Naive thymus-derived CD8-positive, alpha-beta T cell (primary cell): ENCODE measurements at places on chromosomes 11 and 22. TPM values are rescaled to one million over a fixed set of nuclear protein-coding genes. Genes with fewer than 3 reads are reported as not detected.

- no peak for DNase-seq
Measured at GRCh38 chr22:48929276-48929790, 898.3 kb downstream of the BRD1 start.

DNA sequence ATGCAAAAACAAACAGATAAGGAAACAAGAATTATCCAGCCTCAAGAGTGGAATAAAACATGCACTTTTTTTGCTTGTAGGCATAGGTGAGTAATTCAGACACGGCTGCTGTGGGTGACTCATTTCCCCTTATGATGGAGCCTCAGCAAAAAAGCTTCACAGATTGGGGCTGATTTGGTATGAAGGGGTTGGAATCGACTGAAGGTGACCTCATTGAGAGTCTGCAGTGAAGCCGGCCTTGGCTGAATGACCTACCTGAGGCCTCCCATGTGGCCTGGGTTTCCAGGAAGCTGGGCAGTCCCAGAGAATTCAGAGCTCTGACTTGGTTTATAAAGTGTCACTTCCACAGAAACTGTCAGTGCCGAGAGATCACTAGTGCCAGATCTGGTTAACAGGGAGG lies 34.2 kb upstream of the VPREB1 start:
- DNase-seq, result no peak

DNA sequence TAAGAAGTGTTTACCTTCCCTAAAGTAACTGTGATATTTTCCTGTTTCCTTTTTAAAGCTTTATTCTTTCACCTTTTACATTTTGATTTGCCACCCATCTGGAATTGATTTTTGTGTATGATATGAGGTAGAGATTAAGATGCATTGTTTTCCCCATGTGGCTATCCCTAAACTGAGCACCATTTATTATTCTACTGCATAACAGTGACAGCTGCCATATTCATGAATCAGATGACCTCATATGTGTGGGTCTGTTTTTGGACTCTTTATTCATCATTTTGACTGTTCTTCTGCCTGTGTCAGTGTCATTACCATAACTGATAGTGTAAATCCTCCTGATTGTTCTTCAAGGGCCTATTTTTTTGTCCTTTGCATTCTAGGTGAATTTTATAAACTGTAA lies 50.8 kb downstream of the HIPK3 start:
- DNase-seq, result no peak

DNA sequence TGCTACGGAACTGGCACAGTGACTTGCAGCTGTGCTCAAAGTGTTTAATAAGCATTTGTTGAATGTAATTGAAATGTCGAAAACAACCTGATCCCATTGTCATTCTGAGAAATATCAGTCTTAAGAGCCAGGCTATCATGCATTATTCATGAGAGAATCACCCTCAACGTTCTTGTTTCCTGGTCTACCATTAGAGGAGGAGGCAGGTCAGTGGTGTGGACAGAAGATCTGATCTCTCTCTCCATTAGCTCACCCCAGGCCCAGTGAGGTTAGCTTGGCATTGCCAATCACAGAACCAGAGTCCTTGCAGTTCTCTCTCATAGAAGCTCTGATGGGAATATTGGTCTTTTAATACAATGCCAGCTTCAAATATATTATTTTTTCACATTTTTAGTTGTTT lies 121.1 kb upstream of the SPON1 start:
- DNase-seq, result no peak

Gene FOXR1
- not detected for total RNA-seq

DNA sequence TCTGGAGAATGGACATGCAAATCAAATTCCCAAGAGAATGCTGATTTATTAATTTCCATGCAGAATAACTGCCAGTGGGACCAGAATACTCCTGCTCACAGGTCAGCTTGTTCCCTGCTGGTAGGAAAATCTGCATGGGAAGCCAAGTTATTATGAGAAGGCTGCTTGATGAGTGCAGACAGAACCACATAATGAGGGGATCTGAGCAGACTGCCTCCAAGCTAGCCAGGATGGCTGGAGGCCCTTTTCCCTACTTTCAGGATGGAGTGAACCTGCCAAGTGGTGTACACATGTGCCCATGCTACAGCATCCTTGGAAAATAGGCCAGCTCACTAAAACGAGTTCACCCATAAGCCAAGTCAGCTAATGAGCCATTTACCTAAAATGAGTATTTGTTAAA lies 55.2 kb upstream of the ZBED5 start:
- DNase-seq, result no peak

Gene LRRC56
- 5.2 TPM for total RNA-seq

Gene DEFB131B
- total RNA-seq, result not detected

Gene KRTAP5-3
- total RNA-seq, result not detected

DNA sequence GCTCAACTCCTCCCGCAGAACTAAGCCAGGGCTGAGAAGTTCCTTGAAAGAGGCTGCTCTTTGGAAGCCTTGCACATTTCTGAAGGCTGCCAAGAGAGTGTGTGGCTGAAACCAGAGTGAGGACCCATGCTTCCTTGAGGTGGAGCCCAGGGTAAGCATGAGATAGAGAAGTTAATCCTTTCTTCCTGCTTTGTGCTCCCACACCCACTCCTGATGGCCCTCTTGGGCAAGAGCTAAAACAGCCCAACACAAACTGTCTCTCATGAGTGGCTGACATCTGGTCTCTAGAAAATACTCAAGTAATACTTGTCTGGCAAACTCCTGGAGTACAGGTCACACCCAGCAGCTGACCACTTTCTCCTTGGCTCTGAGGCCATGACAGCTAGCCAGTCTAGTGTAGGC lies 523.7 kb downstream of the INSC start:
- DNase-seq, result no peak

DNA sequence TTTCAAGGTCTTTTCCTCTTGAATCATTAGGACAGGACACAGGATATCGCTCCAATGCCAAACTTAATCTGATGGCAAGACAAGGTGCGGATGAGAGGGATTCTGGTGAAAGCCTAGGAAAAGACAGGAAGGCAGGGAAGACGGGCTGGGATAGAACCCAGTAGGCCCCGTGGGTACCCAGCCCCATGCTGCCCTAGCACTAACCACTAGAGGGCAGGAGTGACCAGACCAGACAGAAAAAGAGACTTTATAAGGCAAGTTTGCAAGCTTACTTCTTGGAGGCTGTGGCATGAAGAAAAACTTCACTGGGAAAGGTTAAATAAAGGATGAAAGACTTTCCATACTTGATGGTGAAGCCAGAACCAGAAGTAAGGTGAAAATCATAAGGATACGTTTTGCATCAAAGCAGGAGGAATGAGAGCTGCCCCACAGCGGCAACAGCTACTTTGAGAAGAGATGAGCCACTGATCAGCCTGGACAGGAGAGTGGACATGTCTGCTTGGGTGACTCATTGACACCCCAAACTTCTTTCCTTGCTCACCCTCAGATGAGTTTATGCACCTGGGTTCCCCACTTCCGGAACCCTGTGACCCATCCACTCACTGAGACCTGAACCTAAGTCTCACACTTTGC lies 39.8 kb downstream of the SYN3 start:
- DNase-seq, result no peak

DNA sequence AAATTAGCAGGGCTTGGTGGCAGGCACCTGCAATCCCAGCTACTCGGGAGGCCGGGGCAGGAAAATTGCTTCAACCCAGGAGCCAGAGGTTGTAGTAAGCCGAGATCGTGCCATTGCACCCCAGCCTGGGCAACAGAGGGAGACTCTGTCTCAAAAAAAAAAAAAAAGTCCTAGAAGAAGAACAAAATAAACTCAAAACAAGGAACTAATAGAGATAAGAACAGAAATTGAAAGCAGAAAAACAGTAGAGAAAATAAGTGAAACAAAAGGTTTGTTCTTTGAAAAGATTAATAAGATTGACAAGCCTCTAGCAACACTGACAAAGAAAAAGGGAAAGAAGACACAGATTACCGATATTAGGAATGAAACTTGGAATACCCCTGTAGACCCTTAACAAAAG lies 45.1 kb upstream of the CBX7 start:
- no peak for DNase-seq

DNA sequence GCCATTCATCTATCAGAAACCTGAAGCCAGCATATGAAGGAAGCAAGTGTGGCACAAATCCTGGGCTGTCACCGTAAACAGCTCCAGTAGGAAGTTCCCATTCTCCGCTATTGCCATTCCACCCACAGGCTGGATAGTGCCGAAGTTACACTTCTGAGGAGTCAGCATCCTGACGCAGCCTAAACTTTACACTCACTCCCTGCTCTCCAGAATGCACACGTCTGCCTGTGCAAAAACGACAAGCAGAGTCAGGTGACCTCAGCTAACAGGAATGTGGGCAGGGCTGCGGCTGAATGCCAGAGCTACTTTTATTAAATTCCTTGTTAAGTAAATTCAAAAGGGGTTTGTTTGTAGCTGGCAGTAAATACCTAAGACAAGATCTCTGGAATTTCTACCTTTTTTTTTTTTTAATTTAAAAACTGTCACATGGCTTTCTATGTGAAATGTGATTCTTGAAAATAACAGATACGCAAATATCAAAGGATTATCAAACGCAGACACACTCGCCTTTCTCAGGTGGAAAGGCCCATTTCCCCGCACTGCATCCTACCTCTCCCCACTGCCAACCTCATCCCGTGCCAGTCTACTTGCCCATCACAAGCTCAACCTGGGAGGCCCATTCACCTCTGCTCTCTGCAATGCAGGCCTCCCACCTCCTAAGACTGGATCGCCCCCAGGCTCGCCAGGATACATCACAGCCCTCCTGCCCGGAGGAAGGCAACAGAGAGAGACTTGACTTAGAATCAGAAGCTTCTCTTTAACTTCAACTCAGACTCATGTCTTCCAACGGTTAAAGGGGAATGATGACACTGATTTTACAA lies 33.5 kb downstream of the NFRKB start:
- no peak for DNase-seq

Gene LMF2
- total RNA-seq, result 128 TPM

Gene ZNF202
- total RNA-seq, result 30.4 TPM

GRCh38 chr11:107587306-107587979 lies 3.5 kb upstream of the ELMOD1 start:
- no peak for DNase-seq

GRCh38 chr11:121467965-121468364 lies 15.2 kb upstream of the SORL1-AS1 start:
- DNase-seq, result peak; percentile 58

Gene HEPHL1
- not detected for total RNA-seq

Gene MIF
- 208 TPM for total RNA-seq

Gene C11orf97
- total RNA-seq, result not detected

Gene MMP1
- total RNA-seq, result not detected

DNA sequence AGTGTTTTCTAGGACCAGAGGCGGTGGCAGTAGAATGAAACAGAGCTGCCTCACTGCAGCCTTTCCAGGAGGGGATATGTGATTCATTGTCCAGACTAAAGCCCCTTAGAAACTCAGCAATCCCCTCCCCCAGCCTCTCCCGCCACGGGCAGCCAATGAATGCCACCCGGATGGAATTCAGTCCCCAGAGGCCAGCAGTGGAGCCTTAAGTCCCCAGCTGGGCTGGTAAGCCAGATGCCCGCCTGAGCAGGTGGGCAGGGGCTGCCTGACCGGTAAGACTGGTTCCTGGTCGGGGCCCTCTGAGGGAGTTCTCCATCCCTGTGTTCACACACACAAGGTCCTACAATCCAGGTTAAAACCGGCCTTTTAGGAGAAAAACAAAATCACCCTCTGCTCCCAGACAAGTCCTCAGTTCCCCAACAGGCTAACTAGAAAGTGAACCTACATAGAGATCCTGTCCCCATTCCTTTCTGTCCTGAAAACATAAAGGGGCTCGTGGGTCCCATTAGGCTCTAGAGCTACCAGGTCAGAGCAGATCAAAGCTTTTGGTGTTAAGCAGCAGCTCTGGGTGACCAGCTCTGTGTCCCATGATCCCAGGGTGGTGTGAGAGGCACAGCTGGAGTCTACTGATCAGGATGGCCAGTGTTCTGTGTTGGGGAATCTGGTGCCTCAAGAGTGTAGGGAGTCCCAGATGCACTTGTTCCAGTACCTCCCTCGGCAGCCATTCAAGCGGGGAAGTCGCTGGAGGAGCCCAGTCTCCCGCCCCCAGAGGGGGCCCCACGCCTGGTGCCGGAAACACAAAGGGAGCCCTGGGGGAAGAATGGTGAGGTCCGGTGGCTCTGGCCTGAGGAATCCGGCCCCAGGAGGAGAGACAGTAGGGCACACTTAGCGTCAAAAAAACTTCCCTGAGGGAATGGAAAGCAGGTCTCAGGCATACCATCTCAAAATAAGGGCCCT lies 2.6 kb downstream of the PATZ1 start:
- DNase-seq, result peak; percentile 18

Gene MMP13
- total RNA-seq, result not detected

Gene TAF1D
- total RNA-seq, result 210 TPM

- DNase-seq, result no peak
Measured at GRCh38 chr11:69402251-69402887, 79.1 kb upstream of the LINC01488 start.

- DNase-seq, result no peak
Measured at GRCh38 chr11:121446752-121447156, 5.4 kb upstream of the SORL1 start.

Gene HTR3A
- not detected for total RNA-seq

Gene LDHAL6A
- total RNA-seq, result not detected

- DNase-seq, result no peak
Measured at GRCh38 chr11:8794126-8794525, 111.5 kb downstream of the RPL27A start.

- DNase-seq, result no peak
Measured at GRCh38 chr11:96145163-96145585, 197.8 kb downstream of the MAML2 start.

- no peak for DNase-seq
Measured at GRCh38 chr11:74957937-74958629, 9.0 kb downstream of the SPCS2 start.

DNA sequence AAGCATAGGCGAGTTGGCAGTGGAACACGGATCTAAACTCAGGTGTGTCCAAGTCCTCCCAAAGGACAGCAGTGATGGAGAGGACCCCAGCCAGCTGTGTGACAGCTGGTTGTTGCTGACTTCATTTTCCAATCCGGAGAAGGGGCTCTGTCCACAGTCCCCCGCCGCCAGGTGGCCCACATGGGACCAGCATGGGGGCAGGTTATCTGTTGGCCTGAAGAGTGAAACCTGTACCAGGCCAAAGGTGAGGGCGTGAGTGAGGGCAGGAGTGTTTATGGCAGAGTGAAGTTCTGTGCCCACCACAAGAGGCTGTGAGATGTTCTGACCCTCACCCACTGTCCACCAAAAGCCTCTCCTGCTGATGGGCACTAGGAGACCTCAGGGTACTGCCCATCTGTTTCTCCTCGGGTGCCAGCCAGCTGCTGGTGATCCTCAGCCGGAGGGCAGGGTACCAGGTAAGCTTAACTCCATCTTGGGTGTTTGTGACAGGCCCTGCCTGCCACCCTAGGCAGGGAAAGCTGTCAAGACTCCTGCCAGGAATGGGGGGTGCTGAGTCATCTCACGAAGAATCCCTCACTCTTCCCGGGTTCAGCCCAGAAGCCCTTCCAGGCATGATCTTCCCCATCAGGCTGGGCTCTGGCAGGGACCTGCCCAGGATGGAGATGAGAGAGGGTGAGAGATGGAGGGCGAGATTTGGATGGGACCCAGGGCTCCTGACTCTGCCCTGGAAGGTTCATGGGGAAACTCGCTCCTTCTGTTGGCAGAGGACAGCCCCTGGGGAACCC lies 15.5 kb upstream of the TAB1 start:
- no peak for DNase-seq
